ENCODE measurements at places on chromosomes 2 and 18.

- no peak for DNase-seq
Observed at GRCh38 chr2:222805591-222806304, 55.1 kb upstream of the ACSL3 start.

GRCh38 chr18:67731851-67732250 lies 215.3 kb upstream of the DSEL start:
- no peak for DNase-seq

- no peak for DNase-seq
Observed at GRCh38 chr2:216133397-216133796, 24.2 kb downstream of the XRCC5 start.

DNA sequence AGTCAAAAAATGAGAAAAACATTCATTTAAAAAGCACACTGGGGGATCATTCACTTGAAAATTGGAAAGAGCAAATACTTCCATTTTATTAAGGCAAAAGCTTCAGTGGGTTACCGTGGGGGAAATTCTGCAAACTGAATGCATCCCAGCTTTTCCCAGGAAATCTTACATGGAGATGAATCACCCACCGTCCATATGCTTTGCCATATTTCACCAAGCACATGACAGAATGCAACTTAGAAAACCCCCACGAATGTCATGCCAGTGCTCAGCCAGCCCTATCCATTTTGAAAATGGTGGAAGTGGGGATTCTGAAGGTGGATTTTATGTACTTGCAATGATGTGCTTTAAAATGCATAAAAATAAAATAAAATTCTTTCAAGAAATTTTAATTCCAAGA lies 485.5 kb upstream of the ID2 start:
- no peak for DNase-seq

GRCh38 chr18:12307701-12308385 lies at the start of gene TUBB6:
TSS of gene TUBB6 (plus strand) at chr18:12308241. CDS start at chr18:12308293, 52 bp downstream.
- DNase-seq, result peak; percentile 26

DNA sequence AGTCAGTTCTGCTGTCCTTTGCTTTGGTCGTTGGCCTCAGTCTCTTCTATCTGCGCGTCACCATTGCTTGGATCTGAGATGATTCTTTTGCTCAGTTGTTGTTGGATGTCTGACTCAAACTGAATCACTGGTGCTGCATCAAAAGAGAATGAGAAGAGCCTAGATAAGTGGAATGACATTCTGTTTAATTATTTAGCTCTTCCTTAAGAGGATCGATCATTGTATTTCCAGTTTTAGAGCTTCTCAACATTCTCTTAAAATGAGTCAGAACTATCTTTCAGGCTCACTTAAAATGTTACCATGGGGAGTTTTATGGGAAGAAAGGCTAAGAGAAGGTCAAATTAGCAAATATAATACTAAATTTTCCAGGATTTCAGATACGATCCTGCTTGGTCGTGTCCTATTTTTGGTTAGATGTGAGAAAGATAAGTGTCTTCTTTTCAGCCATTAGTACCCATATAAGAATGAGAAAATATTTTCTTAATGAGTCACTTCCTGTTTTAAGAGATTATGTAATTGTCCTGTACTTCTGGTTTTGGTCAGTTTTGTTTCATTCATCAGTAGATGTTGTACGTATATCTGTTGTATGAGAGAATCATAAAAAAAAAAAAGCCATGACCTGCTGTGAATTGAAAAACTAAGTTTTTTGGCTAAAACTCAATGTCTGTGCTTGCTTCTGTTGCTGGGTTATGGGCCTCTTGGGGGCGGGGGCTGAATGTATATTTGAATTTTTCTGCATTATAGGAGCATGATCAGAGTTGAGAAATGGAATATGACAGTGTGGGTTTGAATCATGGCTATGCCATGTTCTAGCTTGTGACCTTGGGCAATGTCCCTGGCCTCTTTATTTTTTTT lies 31.6 kb upstream of the CASP10 start:
- no peak for DNase-seq

DNA sequence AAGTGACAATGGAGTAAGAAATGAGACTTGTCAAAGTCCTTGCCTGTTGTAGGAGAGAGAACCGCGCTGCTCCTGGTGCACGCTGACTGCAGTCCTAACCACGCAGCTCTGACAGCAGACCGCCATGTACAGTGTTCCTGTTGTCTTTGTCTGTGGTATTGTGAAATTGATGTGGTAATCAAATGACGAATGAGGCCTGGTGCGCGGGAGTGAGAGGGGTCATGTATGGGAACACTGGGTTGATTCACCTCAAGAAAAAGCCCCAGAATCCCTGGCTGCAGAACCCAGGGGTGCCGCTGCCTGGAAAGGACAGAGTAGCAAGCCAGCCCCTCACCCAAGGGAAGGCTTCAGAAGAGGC lies 64.0 kb downstream of the INPP4A start:
- DNase-seq, result no peak

- no peak for DNase-seq
Observed at GRCh38 chr2:70371753-70372152, 69.9 kb upstream of the FAM136A start.

DNA sequence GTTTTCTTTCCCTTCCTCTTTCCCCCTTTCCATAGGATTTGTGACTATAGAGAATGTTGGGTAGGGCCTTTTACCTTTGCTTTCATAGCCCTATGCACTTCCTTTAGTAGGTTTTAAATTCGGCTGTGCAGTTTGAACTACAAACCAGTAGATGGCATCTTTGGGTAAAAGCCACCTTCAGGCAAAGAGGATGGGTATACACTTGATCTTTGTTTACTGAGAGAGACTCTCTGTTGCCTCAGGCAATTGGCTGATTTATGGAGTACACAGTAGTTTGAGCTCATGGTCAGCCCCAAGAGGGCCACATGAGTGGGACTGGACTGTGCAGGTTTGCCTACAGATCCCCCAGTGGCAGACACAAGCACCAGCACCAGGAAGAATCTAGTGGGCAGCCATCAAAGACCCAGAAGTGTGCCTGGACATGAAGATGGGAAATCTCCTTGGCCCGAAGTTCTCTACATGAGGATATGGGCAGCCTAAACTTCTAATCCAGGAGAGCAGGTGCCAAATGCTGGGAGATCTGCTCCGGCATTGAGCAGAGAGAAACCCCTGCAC lies 1304.3 kb upstream of the DDX18 start:
- peak; percentile 2 for DNase-seq
